Tibial nerve (tissue), 4 donors: ENCODE measurements at places on chromosomes 5 and 9.

DNA sequence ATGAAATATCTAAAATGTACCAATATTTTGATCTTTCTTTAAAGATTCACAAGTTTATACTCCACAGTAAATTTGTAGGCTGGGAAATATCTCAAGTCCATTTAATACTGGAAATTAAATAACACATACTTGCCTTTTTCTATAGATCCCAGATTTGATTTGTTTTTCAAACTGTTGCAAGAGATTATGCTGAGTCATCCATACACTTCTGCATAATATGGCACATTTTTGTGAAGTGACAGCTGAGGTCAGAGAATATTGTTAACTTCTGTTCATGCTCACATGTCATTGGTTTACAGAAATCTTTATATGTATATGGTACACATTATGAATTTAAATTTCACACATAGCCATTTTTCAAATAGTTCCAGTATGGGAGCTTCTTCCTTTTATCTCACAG lies 1066.3 kb upstream of the NUDT12 start:
- no peaks in the 10 kb centered on the region for H3K27me3 ChIP-seq
- no peak overlapping the region for H3K4me3 ChIP-seq
- no peaks in the 10 kb centered on the region for H3K4me1 ChIP-seq

DNA sequence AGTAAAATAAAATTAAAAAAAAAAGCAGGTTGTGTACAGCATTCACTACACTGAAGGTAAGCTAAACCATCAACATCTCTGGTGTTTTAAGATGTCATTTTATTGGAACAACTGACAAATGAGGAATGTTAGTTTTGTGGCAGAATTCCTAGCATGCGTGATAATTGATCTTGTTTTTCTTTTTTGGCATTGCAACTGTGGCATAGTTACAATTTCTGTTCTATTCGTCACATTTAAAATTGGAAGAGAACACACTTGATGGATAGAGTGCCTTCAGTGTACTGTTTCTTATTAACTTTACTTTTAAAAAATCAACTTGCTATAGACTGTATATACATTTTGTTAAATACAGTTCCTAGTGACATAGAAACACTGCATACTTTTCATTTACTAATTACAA lies 43.6 kb upstream of the TNFSF15 start:
- no peaks in the 10 kb centered on the region for H3K4me1 ChIP-seq
- no peak for DNase-seq
- no peak overlapping the region for H3K4me3 ChIP-seq
- no peaks in the 10 kb centered on the region for H3K36me3 ChIP-seq
- H3K27ac ChIP-seq, result no peak overlapping the region
- no peaks in the 10 kb centered on the region for H3K27me3 ChIP-seq

- H3K36me3 ChIP-seq, result no peaks in the 10 kb centered on the region
- DNase-seq, result no peak
- H3K27me3 ChIP-seq, result no peaks in the 10 kb centered on the region
- H3K27ac ChIP-seq, result no peak overlapping the region
- H3K4me3 ChIP-seq, result no peak overlapping the region
- H3K4me1 ChIP-seq, result no peaks in the 10 kb centered on the region
These were observed 271.8 kb downstream of the TRIM32 start for GRCh38 chr9:116958881-116959280.

DNA sequence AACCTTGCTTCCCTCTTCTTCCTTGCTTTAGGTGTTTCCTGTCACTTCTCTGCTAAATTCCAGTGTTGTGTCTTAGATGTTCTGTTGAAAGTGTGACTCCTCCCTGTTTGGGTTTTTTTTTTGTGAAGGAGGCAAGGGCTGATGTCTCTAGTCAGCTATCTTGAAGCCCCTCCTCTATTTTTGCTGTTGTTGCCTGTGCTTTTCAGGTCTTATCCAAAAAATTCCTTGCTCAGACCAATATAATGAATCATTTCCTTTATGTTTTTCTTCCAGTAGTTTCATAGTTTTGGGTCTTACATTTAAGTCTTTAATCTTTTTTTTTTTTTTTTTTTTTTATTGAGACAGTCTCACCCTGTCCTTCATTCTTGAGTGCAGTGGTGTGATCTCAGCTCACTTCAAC lies 22.3 kb downstream of the RIC1 start:
- H3K27me3 ChIP-seq, result no peaks in the 10 kb centered on the region
- H3K4me3 ChIP-seq, result no peak overlapping the region
- no peaks in the 10 kb centered on the region for H3K36me3 ChIP-seq

- H3K27me3 ChIP-seq, result no peaks in the 10 kb centered on the region
- H3K36me3 ChIP-seq, result no peaks in the 10 kb centered on the region
- no peak overlapping the region for H3K4me3 ChIP-seq
- no peaks in the 10 kb centered on the region for H3K4me1 ChIP-seq
- no peak for DNase-seq
These were observed 28.2 kb downstream of the SARDH start for GRCh38 chr9:133709691-133710571.

GRCh38 chr9:133880851-133881661 lies 111.1 kb downstream of the VAV2 start:
- no peaks in the 10 kb centered on the region for H3K36me3 ChIP-seq
- no peak overlapping the region for H3K27ac ChIP-seq
- DNase-seq, result no peak

- no peaks in the 10 kb centered on the region for H3K27me3 ChIP-seq
- H3K27ac ChIP-seq, result peak overlapping the region; percentile 82
- no peak overlapping the region for H3K4me3 ChIP-seq
- H3K4me1 ChIP-seq, result no peaks in the 10 kb centered on the region
- no peaks in the 10 kb centered on the region for H3K36me3 ChIP-seq
- no peak for DNase-seq
These were observed 74.7 kb downstream of the VAV2 start for GRCh38 chr9:133917375-133917774.

- no peak for DNase-seq
- H3K4me1 ChIP-seq, result no peaks in the 10 kb centered on the region
- H3K27me3 ChIP-seq, result no peaks in the 10 kb centered on the region
- H3K27ac ChIP-seq, result no peak within 1 kb of the TSS
- no peaks in the 10 kb centered on the region for H3K36me3 ChIP-seq
- H3K4me3 ChIP-seq, result no peak within 1 kb of the TSS
These were observed at the start of gene CTXN3 for GRCh38 chr5:127649018-127649439. TSS of gene CTXN3 (plus strand) at chr5:127649082. CDS start at chr5:127657522, 8,440 bp downstream.

GRCh38 chr9:35660966-35661415 lies 2.9 kb downstream of the CCDC107 start:
- H3K27ac ChIP-seq, result peak overlapping the region; percentile 30
- no peaks in the 10 kb centered on the region for H3K27me3 ChIP-seq
- no peaks in the 10 kb centered on the region for H3K4me1 ChIP-seq
- no peaks in the 10 kb centered on the region for H3K36me3 ChIP-seq
- no peak for DNase-seq

DNA sequence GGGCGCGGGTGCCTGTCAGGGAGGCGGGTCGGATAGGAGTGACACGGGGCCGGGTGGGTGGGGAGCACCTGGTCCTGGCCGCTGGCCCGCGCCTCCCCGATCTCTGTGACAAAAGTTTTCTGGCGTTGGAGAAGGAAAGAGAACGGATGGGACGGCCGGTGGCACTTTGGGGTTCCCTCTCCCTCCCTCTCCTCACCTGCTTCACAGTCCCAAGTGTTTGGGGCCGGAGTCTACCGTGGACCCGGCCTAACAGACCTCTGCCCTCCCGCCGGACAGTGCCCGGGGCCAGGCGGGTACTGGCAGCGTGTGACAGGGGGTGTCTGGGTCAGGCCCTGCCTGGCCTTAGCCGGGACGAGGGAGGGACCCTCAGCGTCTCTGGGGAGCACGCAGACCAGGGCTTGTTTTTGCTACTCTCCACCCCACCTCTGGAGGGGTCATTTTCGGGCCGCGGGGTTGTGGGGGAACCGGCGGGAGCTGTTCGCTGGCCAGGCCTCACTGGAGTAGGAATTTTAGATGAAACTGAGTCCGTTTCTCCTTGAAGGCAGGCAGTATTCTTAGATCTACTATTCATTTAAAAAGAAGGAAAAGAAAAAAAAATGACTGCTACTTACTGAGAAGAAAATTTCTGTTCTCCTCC lies 1.7 kb downstream of the PRDM6 start:
- H3K27me3 ChIP-seq, result peaks cover 96% of the 10 kb centered on the region
- no peak for DNase-seq
- H3K4me1 ChIP-seq, result peaks cover 21% of the 10 kb centered on the region
- no peaks in the 10 kb centered on the region for H3K36me3 ChIP-seq
- peak overlapping the region; percentile 32 for H3K4me3 ChIP-seq
- no peak overlapping the region for H3K27ac ChIP-seq

- no peak for DNase-seq
- H3K4me3 ChIP-seq, result no peak overlapping the region
- H3K27ac ChIP-seq, result peak overlapping the region; percentile 10
- no peaks in the 10 kb centered on the region for H3K27me3 ChIP-seq
- peaks cover 43% of the 10 kb centered on the region for H3K36me3 ChIP-seq
These were observed 106.0 kb downstream of the SMARCA2 start for GRCh38 chr9:2120926-2121689.

- H3K36me3 ChIP-seq, result no peaks in the 10 kb centered on the region
- DNase-seq, result no peak
- H3K27ac ChIP-seq, result no peak overlapping the region
- H3K4me3 ChIP-seq, result no peak overlapping the region
These were observed 493.3 kb downstream of the PRELID2 start for GRCh38 chr5:145341842-145342241.

GRCh38 chr9:116504893-116505480 lies 182.1 kb upstream of the TRIM32 start:
- no peaks in the 10 kb centered on the region for H3K27me3 ChIP-seq
- no peak overlapping the region for H3K27ac ChIP-seq
- H3K4me1 ChIP-seq, result no peaks in the 10 kb centered on the region
- no peaks in the 10 kb centered on the region for H3K36me3 ChIP-seq
- H3K4me3 ChIP-seq, result no peak overlapping the region
- DNase-seq, result no peak

GRCh38 chr5:132776131-132776937 lies 705 bp downstream of the SEPTIN8 start:
- no peaks in the 10 kb centered on the region for H3K36me3 ChIP-seq
- H3K4me1 ChIP-seq, result peaks cover 8% of the 10 kb centered on the region
- H3K27me3 ChIP-seq, result no peaks in the 10 kb centered on the region
- H3K4me3 ChIP-seq, result peak overlapping the region; percentile 84

DNA sequence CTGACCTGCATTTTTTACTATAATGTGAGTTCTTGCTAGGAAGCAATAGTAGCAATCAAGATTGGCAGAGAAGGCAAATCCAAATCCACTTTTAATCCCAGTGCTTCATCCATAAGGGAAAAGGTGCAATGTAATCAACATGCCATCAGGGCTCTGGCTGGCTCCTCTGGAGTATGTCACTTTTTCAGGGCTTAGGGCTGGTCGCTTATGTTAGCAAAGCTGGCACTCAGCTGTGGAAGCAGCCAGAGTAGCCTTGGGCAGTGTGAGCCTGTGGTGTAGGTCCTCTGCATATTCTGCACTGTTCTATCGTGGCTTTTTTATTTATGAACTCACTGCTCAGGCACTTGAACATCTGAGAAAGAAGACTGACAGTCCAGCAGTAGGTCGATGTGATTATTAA lies 16.1 kb downstream of the ACTBL2 start:
- H3K27ac ChIP-seq, result no peak overlapping the region
- H3K27me3 ChIP-seq, result no peaks in the 10 kb centered on the region
- no peak for DNase-seq
- no peaks in the 10 kb centered on the region for H3K36me3 ChIP-seq
- no peaks in the 10 kb centered on the region for H3K4me1 ChIP-seq

- no peak for DNase-seq
- no peaks in the 10 kb centered on the region for H3K4me1 ChIP-seq
- no peaks in the 10 kb centered on the region for H3K27me3 ChIP-seq
- no peaks in the 10 kb centered on the region for H3K36me3 ChIP-seq
These were observed 97.0 kb upstream of the MOCS2 start for GRCh38 chr5:53206562-53206961.

- H3K27ac ChIP-seq, result peak overlapping the region; percentile 63
- H3K27me3 ChIP-seq, result no peaks in the 10 kb centered on the region
- no peaks in the 10 kb centered on the region for H3K36me3 ChIP-seq
- DNase-seq, result peak; percentile 9
These were observed 12.4 kb downstream of the RAPGEF6 start for GRCh38 chr5:131622633-131623032.
